Hippocampal formation (tissue), 2 donors: ENCODE measurements at places on chromosomes 7 and 10.

DNA sequence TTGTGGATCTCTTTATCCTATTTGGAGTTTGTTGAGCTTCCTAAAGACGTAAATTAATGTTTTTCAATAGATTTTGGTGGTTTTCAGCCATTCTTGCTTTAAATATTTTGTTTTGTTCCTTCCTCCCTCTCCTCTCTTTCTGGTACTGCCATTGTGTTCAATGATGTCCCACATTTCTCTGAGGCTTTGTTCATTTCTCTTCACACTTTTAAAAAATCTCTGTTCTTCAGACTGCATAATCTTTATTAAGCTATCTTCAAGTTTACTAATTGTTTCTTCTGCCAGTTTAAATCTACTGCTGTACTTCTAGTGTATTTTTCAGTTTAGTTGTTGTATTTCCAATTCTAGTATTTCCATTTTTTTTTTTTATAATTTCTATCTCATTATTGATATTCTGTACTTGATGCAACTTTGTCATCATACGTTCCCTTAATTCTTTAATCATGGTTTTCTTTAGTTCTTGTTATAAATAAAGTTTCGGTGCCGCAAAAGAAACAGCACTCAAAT is 45.6 kb upstream of the FZD9 start:
- no peak for DNase-seq

GRCh38 chr7:98643236-98643985 is 26.3 kb downstream of the NPTX2 start:
- DNase-seq: no peak

DNA sequence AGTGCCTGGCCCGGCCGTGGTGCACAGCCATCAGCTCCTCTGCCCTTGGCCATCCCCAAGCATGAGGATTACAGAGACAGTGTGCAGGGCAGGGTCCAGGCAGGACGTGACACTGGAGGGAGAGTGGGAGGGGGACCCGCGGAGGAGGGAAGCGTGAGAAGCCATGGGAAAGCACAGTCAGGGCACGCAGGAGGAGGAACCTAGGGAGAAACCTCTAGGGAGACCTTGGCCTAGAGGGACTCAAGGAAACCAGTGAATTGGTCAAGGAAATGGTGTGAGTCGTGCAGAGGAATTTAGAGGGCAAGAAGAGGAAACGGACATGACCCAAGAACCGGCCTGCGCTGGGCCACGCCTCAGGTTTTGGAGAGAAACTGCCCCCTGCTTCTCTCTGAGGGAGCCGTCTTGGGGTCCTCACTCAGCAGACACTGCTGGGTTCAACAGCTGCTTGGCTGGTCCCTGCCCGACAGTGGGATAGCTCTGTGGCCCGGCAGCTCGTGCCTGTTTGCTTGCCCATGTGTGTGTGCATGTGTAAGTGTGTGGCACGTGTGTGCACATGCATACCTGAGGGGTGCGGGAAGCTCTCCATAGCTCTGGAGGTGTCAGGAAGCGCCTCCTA is 3.2 kb downstream of the OPN4 start:
- no peak for DNase-seq

GRCh38 chr7:55121249-55121648 is 102.4 kb downstream of the EGFR start:
- DNase-seq: no peak
